ENCODE measurements at places on chromosomes 2 and 18.

- DNase-seq, result no peak
These were observed 125.4 kb downstream of the DTNA start for GRCh38 chr18:34835466-34835865.

DNA sequence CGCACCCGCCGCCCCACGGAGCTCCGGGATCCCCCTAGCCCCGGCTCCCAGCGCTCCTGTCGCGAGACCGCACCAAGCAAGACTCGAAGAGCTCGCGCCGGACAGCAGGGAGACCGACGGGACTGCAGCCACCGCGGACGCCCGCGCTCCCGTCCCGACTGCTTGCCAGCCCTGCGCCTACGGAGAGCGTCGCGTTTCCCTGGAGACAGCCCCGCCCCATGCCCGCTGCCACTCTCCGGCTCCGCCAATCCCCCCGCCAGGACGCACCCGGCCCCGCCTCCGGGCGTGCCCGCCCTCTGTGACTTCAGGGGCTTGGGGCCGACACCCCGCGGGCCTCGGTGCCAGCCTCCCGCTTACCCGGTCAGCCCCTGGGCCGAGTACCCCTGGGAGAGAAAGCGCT is at the start of gene ANKMY1:
ANKMY1 (minus strand) TSS at position 181 of the 400 bp plus-strand sequence. CDS start 653 bp downstream, outside the sequence.
- peak; percentile 77 for DNase-seq

DNA sequence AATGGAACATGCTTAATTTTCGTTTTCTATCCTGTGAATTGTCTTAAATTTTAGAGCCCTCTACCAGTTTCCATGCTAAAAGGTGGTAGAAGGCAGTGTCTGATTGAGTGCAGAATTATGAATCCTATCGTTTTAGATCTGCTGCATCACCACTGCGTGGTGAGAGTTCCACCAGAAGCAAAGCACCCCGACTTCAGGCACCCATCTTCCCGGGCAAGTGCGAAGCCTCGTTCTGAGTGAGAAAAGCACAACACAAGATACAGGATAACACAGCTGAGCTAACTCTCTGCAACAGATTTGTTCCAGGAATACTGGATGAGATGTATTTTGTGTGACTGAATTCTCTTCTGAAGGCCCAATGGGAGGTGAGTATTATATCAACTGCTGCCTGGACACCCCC is 471.5 kb downstream of the EIPR1 start:
- DNase-seq, result no peak

DNA sequence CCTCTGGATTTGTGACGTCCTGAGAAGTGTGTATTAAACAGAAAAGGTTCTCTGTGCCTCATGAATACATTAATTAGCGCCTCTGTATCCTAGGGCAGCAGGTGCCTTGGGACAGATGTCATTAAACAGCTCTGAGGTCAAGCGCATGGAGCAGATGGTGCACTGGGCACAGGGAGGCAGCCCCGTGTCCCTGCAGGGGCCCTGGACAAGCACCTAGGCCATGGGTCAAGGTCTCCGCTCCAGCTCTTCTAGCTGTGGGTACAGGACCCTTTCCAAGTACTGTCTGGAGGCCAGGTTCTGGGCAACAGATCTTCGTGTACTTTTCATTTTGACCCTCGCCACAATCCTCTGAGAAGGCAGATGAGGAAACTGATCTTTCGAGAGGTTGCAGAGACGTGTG is 126.4 kb downstream of the KCTD1 start:
- no peak for DNase-seq

- no peak for DNase-seq
These were observed 15.9 kb downstream of the FAM168B start for GRCh38 chr2:131077182-131077846.

GRCh38 chr2:60460577-60461420 is 92.7 kb downstream of the BCL11A start:
- DNase-seq, result no peak

DNA sequence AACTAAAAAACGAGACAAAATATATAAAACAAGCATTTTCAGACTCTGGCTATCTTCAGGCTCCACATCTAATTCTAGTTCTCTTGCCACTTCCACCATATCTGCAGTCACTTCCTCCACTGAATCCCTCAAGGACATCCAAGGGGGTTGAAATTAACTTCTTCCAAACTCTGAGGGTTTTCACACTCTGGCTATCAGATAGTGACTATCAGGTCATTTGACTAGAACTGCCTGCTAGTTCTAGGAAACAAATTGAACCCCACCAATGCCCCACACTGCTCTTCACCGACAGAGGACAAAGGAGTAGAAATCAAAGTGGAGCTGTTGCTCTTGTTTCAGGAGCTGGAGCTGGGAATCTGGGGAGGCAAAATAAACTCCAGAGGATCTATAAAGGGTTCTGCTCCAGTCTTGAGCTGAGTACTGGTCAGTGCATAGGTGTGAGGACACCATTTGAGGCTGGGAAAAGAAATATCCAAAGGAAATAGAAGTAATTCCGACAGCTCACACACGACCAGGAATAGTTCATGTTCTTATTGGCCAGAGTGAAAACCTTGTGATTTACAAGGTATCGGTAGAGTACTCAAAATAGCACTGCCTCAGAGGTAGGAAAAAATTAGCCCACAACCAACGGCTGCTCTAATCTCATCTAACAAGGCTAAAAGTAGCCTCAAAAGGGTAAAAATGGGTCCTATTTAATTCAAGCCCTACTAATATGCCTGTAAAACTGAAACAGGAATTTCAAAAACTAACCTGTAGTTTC is 71.3 kb downstream of the SMC6 start:
- no peak for DNase-seq

GRCh38 chr2:236552212-236552542 is 17.4 kb upstream of the ACKR3 start:
- no peak for DNase-seq

GRCh38 chr2:38417745-38418689 is 40.9 kb upstream of the ATL2 start:
- DNase-seq, result no peak

- no peak for DNase-seq
These were observed 50.4 kb upstream of the ERMN start for GRCh38 chr2:157376041-157376440.

- DNase-seq, result no peak
These were observed 26.8 kb upstream of the SPATA3 start for GRCh38 chr2:230968921-230969658.

GRCh38 chr2:207071820-207072219 is 93.9 kb downstream of the KLF7 start:
- no peak for DNase-seq

DNA sequence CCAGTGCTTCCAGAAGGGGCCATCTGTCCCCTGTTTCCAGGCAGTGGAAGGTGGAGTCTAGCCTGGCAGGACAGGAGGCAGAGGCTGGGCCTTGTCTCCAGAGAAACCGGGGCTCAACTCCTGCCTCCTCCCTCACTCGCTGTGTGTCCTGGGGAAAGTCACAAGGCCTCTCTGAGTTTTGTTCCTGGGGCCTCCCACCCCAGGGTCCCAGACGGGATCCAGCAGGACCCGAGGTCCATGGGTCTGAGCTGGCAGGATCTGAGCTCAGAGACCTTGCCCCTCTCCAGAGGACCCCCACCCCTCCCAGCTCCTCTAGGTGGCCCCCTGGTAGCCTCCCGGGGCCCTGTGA is 72.2 kb upstream of the TAF1B start:
- DNase-seq, result no peak

DNA sequence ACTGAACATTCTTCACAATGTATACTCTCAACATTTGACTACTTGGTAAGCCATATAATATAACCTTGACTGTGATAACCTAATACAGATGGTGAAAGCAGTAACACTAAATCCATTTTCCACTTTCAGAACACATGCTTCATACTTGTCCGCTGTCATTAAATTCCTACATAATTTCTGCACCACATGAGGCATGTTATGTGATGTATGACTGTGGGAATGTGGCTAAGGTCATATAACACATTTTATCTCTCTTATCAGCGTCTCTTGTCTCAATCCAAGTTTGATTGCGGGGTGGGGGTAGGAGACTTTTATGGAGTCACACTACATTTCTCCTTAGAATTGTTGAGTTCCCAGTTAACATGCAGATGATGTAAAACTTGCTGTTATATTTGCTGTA is 110.9 kb downstream of the MTCL1 start:
- peak; percentile 70 for DNase-seq

DNA sequence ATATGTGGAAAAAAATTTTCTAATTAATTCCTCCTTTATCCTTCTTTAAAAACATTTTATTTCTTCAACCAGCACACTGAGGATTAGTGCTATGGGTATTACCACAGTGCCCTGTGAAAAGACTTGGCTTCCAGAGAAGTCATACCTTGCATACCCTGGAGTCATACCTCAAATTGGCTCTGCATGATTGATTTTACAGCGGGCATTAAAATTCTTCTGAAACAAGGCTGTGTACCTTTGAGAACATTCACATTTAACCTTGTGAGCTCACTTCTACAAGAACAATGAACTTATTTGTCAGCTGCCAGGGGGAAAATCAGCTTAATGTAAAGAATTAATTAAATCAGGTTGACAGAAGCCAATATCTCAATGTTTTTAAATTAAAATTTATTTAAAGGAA is 44.6 kb downstream of the SLC35F5 start:
- DNase-seq, result no peak

DNA sequence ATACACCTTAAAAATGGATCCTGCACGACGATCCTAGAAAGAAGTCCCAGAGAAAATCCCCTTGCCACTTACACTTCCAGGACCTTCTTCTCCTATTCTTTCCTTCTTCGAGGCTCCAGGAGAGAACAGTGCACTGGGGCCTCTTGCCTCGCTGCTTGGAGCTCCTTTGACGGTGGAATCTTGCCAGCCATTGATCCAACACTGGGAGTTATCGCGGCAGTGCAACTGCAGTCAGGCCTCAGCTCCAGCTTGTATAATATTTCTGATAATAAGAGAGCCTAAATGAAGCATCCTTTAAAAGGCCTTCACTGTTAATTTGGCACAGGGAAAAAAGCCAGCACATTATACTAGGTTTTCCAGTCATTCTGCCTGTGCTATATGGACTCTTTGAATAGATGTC is 216.9 kb upstream of the PARD3B start:
- no peak for DNase-seq

GRCh38 chr2:101190747-101191516 is 39.8 kb upstream of the TBC1D8 start:
- no peak for DNase-seq

GRCh38 chr2:232473467-232473890 is 14.2 kb downstream of the ECEL1 start:
- DNase-seq, result no peak

GRCh38 chr2:85748985-85749875 is 4.6 kb upstream of the ATOH8 start:
- DNase-seq, result peak; percentile 74

DNA sequence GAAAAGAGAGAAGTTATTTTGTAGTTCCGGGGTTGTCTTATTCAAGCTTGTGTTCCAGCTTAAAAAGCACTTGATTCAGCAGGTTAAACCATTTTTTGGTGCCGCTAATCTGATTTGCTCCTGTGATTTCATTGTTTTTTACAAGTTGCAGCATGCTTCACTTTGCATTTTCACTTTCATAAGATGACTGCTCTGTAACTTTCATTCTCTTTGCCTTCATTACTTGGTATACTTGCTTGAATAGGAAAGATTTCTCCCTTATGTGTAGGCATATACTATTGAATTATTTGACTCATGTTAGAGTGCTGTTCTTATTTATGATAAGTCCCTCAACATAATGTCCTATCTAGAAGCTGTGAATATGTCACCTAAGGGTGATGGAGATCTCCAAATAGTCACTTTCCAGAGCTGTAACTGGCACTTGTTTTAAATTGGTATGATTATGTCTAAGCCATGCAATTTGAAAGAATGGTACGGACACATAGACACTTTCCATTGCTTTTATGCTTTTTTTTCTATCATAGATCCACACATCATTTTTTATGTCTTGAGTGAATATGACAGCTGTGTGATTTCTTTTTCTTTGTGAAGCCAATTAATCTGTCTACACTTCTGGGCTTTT is 254.5 kb downstream of the DSEL start:
- DNase-seq, result no peak

GRCh38 chr2:202196727-202197126 is 41.7 kb downstream of the SUMO1 start:
- DNase-seq, result no peak

DNA sequence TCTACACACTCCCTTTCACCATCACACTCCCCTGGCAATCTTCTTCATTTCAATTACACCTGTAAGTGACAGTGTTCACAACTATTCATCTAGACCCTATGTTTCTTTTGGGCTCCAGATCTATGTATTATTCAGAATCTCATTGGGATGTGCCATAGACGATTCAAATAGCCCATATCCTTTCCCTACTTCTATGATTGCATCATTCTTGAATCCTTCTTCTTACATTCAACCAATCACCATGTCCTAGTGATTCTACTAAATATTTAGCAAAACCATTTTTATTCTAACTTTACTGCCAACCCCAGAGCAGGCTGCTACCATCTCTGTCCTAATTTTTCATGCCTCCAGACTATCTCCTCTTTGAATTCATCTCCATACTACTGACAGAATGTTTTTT is 106.4 kb downstream of the TDRD15 start:
- no peak for DNase-seq

DNA sequence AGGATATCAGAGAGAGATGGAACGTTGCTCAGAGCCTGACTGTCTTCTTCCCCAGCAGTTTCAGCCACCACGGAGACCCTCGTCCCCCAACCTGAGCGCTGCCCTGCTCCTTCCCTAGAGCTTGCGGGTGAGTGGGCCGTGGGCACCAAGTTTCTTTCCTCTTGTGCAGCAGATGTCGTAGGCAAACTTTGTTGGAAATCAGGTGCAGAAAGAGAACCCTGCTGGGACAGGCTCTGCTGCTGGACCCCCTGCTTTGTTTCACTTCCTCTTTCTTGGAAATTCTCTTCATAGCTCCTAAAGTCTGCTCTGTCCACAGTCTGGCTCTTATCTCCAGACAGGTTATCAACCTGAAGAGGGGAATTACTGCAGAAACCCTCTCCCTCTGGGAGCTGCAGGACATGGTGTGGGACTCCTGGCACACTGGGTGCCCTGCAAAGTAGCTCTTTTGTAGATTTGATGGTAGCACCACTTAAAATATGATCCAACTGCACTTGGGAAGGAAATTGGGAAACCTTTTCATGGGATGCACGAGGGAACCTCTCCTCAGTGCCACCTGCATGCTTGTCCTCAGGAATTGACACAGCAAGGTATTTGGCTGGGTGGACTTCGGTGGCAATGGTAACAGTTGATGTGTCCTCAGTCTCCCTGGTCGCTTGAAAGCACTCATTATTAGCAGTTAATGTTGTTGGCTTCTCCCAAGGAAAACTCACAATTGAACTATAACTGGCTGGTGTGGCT is 92.2 kb downstream of the ALPK2 start:
- no peak for DNase-seq

DNA sequence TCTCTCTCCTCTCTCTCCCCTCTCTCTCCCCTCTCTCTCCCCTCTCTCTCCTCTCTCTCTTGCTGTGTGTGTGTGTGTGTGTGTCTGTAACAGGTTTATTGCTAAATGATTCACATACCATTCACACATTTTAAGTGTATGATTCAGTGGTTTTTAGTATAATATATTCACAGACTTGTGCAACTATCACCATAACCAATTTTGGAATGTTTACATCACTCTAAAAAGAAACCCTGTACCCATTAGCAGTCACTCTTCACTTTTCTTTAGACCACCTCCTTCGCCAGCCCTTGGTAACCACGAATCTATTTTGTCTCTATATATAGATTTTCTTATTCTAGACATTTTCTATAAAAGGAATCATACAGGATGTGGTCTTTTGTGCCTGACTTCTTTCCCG is 11.4 kb downstream of the THNSL2 start:
- peak; percentile 80 for DNase-seq
